ENCODE measurements at places on chromosomes 13 and 19. TPM values are rescaled to one million over a fixed set of nuclear protein-coding genes. Genes with fewer than 3 reads are reported as not detected.

The BRSK1 gene
- 6.8 TPM for total RNA-seq

GRCh38 chr19:41531438-41532311 is 44.3 kb upstream of the CEACAM21 start:
- peak overlapping the region; percentile 67 for H3K4me3 ChIP-seq
- H3K27ac ChIP-seq: peak overlapping the region; percentile 90

DNA sequence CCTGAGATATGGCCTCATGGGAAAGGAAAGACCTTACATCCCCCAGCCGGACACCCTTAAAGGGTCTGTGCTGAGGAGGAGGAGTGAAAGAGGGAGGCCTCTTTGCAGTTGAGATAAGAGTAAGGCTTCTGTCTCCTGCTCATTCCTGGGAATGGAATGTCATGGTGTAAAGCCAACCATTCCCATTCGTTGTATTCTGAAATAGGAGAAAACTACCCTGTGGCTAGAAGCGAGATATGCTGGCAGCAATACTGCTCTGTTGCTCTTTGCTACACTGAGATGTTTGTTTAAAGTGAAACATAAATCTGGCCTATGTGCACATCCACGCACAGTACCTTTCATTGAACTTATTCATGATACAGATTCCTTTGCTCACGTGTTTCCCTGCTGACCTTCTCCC is 783 bp upstream of the ZNF587B start:
- peaks cover 10% of the 10 kb centered on the region for H3K4me1 ChIP-seq
- peaks cover 58% of the 10 kb centered on the region for H3K36me3 ChIP-seq
- H3K27ac ChIP-seq: no peak overlapping the region

- no peak overlapping the region for H3K4me3 ChIP-seq
- no peaks in the 10 kb centered on the region for H3K36me3 ChIP-seq
- H3K27ac ChIP-seq: no peak overlapping the region
- no peaks in the 10 kb centered on the region for H3K27me3 ChIP-seq
- no peaks in the 10 kb centered on the region for H3K4me1 ChIP-seq
These were observed 79.5 kb downstream of the TEX29 start for GRCh38 chr13:111399776-111400538.

The CHST8 gene
- not detected for total RNA-seq

GRCh38 chr13:100361504-100361903 is 227.1 kb downstream of the GGACT start:
- no peaks in the 10 kb centered on the region for H3K4me1 ChIP-seq
- H3K4me3 ChIP-seq: no peak overlapping the region
- no peak for DNase-seq
- H3K27me3 ChIP-seq: no peaks in the 10 kb centered on the region

The KLK4 gene
- total RNA-seq: not detected

DNA sequence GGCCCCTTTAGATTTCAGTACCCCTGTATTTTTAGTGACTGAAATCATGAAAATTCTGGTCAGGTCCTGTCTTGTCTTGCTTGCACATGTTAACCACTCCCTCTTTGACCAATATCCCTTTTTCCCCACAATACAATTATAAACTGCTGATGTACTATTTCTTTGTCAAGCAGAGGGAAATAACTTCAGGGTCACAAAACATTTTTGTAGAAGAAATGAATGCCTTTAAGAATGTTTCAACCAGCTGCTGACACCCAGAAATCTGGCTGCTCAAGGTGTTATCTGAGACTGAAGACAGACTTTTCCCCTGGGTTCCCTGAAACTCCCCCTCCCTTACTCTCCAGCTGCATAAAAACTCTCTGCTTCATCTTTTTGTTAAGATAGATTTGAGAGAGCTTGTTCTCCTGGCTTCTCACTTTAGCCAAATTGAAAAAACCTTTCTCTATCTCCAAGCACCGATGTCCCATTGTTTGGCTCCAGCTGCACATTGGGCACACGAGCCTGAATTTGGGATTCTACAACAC is 18.4 kb upstream of the ACOD1 start:
- no peaks in the 10 kb centered on the region for H3K36me3 ChIP-seq
- no peak overlapping the region for H3K4me3 ChIP-seq
- H3K27me3 ChIP-seq: peaks cover 2% of the 10 kb centered on the region
- no peak for DNase-seq
- no peak overlapping the region for H3K27ac ChIP-seq

The KIR3DL2 gene
- 3.1 TPM for total RNA-seq

The C1QTNF9 gene
- total RNA-seq: not detected

The CCDC70 gene
- total RNA-seq: not detected

The SYCN gene
- not detected for total RNA-seq

DNA sequence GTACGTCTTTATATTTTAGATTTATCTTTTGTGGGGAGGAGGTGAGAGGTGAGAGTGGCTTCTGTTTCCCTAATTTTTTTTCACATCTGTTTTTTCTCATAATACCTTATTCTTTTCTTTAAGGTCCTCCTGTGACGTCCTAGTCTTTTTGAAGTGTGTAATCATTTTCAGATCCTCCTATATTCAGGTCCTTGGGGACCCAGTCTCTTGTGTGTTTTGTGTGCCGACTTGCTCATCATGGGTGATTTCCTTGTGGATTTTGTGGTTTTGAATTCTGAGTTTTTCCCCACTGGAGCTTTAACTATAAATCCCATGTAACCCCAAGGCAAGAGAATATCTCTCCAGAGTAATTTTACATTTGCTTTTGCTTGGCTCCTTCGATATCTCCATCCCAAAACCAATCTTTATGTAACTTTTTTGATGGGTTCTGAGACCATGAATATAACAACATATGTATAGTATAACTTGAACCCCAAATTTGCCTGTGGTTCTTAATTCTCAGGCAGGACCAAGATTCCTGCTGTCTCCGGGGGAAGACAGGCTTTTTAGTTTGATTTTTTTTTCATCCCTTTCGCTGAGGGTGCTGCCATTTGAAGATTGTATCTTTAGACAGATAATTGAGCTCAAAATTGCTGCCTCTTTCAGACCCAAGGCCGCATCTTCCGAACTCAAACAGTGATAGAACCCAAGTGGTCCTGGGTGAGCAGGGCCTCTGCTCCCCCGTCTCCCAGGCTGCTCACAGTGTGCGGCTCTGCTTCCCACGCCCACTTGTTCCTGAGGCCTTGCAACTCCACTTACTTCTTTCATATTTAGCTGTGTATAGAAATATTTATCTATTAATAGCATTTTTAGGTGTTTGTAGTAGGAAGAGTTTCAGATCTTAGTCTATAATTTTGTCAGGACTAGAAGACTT is 59.1 kb upstream of the GPR183 start:
- H3K36me3 ChIP-seq: peaks cover 77% of the 10 kb centered on the region
- no peak overlapping the region for H3K4me3 ChIP-seq
- H3K27ac ChIP-seq: peak overlapping the region; percentile 87
- no peak for DNase-seq
- peaks cover 80% of the 10 kb centered on the region for H3K4me1 ChIP-seq

Data from activated CD4-positive, alpha-beta T cell treated with anti-CD3 and anti-CD28 coated beads, Interleukin-2, amount 10 ng/mL, durations not matched to agents 7 days and 5 days (primary cell).